ENCODE measurements at places on chromosomes 2 and 18. TPM values are rescaled to one million over a fixed set of nuclear protein-coding genes. Genes with fewer than 3 reads are reported as not detected.

TMEM163 gene
- total RNA-seq: 4.1 TPM

DNA sequence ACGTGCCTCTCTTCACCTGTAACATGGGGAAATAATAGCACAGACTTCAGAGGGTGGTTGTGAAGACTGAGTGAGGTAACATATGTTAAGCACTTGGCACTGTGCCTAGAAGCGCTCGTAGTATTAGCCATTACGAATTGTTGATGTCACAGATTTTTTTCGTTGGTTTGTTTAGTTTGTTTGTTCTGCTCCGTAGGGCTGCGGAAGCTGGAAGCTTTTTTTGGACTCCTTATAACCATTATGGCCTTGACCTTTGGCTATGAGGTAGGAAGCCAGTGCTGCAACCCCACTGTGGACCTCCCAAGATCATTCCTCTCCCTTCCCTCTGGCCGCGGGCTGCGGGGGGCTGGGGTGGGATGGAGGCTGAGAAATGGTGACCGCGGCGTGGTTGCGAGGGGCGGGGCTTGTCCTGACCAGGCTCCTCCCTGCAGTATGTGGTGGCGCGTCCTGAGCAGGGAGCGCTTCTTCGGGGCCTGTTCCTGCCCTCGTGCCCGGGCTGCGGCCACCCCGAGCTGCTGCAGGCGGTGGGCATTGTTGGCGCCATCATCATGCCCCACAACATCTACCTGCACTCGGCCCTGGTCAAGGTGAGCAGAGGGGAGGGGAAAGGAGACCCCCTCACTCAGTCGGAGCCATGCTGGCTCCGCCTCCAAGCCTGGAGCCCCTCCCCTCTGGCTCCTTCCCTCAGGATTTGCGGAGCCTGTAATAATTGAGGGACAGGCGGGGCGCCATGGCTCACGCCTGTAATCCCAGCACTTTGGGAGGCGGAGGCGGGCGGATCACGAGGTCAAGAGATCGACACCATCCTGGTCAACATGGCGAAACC is 5.5 kb downstream of the SLC11A1 start:
- no peak overlapping the region for H3K4me3 ChIP-seq
- no peaks in the 10 kb centered on the region for H3K27me3 ChIP-seq
- no peak overlapping the region for H3K27ac ChIP-seq
- peaks cover 6% of the 10 kb centered on the region for H3K4me1 ChIP-seq
- H3K36me3 ChIP-seq: no peaks in the 10 kb centered on the region

DNA sequence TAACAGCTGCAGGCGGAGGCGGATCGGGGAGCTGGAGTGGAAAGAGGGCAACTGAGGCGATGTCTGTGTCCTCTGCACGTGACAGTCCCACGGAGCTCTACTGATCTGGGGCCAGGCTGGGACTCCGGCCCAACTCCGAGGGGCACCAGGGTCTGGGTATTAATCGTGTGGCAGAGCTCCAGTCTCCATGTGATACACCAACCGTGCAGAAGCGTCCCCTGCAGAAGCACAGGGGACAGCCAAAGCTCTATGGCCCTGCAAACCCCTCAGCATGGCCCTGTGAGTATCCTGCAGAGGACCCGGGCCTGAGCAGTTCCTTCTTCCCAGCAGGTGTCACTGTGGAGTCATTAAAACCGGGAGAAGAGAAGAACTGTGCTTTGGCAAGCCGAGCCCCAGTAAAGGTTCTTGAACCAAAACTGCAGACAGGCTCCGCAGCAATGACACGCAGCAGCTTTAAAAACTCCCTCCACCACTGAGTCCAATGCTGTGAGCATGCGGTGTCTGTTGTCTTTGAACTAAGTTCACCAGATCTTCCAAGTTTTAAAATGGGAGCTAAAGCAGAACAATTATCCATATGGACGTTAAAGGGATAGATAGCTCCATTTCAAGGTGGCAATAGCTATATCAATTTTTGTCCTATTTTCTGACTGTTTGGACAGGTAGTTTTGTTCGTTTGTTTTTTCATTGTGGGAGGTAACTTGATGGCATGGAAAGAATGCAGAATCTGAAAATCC is 79.4 kb downstream of the TMEM182 start:
- no peaks in the 10 kb centered on the region for H3K36me3 ChIP-seq
- DNase-seq: peak; percentile 65

- H3K4me3 ChIP-seq: no peak overlapping the region
- H3K27me3 ChIP-seq: no peaks in the 10 kb centered on the region
- DNase-seq: no peak
- no peaks in the 10 kb centered on the region for H3K36me3 ChIP-seq
These were observed 447.2 kb upstream of the TNP1 start for GRCh38 chr2:217307023-217307422.

GRCh38 chr2:129748250-129748649 is 231.2 kb upstream of the RAB6C start:
- DNase-seq: no peak
- no peak overlapping the region for H3K27ac ChIP-seq
- no peaks in the 10 kb centered on the region for H3K36me3 ChIP-seq

SH3RF3 gene
- total RNA-seq: 1.1 TPM

ADCYAP1 gene
- not detected for total RNA-seq

DNA sequence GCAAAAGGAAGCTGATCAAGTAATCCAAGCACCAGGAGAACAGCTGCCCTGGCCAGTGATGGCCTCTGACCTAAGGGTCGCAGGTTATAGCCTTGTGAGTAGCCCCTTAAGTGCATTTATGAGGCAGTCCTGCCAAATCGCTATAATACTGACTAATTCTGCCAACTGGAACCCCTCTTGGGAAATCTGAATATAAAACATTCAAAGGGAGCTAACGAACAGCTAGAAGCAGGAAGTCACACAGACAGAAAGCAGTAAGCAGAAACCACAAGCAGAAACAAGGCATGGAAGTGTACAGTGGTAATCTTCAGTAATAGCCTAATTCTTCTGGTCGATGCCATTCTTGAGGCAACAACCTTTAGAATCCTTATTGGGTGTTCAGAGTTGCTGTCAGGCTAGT is 521.3 kb downstream of the METTL4 start:
- no peaks in the 10 kb centered on the region for H3K36me3 ChIP-seq
- no peak for DNase-seq
- no peaks in the 10 kb centered on the region for H3K4me1 ChIP-seq
- no peaks in the 10 kb centered on the region for H3K27me3 ChIP-seq
- no peak overlapping the region for H3K27ac ChIP-seq

IL1RL1 gene
- total RNA-seq: not detected

- no peaks in the 10 kb centered on the region for H3K4me1 ChIP-seq
- no peak for DNase-seq
- no peaks in the 10 kb centered on the region for H3K27me3 ChIP-seq
- H3K36me3 ChIP-seq: no peaks in the 10 kb centered on the region
- no peak overlapping the region for H3K4me3 ChIP-seq
- no peak overlapping the region for H3K27ac ChIP-seq
These were observed 42.5 kb upstream of the ATP6V1B1 start for GRCh38 chr2:70893186-70893585.

- H3K27ac ChIP-seq: no peak overlapping the region
- no peaks in the 10 kb centered on the region for H3K36me3 ChIP-seq
- H3K27me3 ChIP-seq: no peaks in the 10 kb centered on the region
- no peak for DNase-seq
These were observed 38.5 kb downstream of the EDAR start for GRCh38 chr2:108950369-108951135.

- H3K4me3 ChIP-seq: no peak overlapping the region
- no peaks in the 10 kb centered on the region for H3K27me3 ChIP-seq
- no peaks in the 10 kb centered on the region for H3K36me3 ChIP-seq
- no peak overlapping the region for H3K27ac ChIP-seq
These were observed 98.7 kb downstream of the UBR3 start for GRCh38 chr2:169925968-169926367.

GRCh38 chr2:133085646-133086045 is 415.6 kb upstream of the LYPD1 start:
- no peak overlapping the region for H3K4me3 ChIP-seq
- no peaks in the 10 kb centered on the region for H3K4me1 ChIP-seq
- no peaks in the 10 kb centered on the region for H3K36me3 ChIP-seq
- no peak overlapping the region for H3K27ac ChIP-seq
- no peak for DNase-seq
- H3K27me3 ChIP-seq: no peaks in the 10 kb centered on the region

AQP12B gene
- not detected for total RNA-seq

DNA sequence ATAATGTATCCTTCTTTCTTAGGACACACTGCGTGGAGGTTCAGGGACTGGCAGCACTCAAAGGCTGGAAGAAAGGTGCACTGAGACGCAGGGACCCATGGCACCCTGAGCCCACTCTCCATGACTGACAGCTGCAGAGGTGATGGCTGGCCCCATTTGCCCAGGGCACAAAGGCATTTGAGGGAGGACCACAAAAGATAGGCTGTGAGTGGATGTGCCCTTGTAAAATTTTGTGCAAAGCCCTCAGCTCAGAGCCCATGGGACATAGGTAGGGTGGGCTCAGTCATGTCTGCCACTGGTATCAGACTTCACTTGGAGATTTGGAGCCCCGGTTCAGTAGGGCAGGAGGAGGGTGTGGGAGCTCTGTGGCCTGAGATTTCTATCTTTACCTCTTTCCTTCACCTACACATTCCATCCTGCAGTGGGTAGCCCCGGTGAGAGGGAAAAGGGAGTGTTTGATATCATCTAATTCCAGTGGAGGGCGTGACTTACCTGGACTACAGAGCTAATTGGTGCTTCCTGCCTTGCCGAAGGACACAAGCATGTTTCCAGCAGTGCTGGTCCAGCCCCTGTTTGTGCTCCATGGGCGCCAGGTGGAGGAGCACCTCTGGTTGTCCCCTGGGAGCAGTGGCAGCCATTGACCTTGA is 312.2 kb downstream of the EN1 start:
- DNase-seq: no peak
- H3K4me3 ChIP-seq: no peak overlapping the region
- H3K4me1 ChIP-seq: no peaks in the 10 kb centered on the region
- no peaks in the 10 kb centered on the region for H3K36me3 ChIP-seq
- no peaks in the 10 kb centered on the region for H3K27me3 ChIP-seq
- H3K27ac ChIP-seq: no peak overlapping the region

FSHR gene
- 1.0 TPM for total RNA-seq

DNA sequence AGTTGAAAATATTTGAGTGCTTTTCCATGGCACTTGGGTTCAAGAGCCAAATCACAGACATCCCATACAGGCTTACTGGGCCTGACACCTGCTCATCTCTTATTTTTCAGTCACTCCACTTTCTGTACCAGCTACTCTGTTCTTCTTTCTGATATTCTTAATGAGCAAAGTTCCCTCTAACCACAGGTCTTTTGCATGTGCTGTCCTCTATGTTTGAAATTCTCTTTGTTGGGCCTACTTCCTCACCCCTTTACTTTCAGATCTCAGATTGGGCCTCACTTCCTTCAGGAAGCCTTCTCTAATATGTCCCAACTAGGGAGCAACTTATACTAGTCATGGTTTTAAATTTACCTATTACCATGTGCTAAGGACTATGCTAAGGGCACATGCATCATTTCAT is 81.8 kb upstream of the RBMS1 start:
- no peaks in the 10 kb centered on the region for H3K27me3 ChIP-seq
- H3K36me3 ChIP-seq: no peaks in the 10 kb centered on the region
- H3K27ac ChIP-seq: no peak overlapping the region
- no peak for DNase-seq
- no peaks in the 10 kb centered on the region for H3K4me1 ChIP-seq

MC4R gene
- not detected for total RNA-seq

DSC2 gene
- total RNA-seq: 22.7 TPM

GRCh38 chr18:74724186-74724585 is 126.5 kb downstream of the ZNF407 start:
- H3K36me3 ChIP-seq: no peaks in the 10 kb centered on the region
- H3K27ac ChIP-seq: no peak overlapping the region
- no peak overlapping the region for H3K4me3 ChIP-seq
- H3K4me1 ChIP-seq: no peaks in the 10 kb centered on the region
- DNase-seq: no peak
- H3K27me3 ChIP-seq: no peaks in the 10 kb centered on the region

GRCh38 chr2:55923091-55923981 is at the start of gene EFEMP1:
EFEMP1 (minus strand) TSS chr2:55923782; CDS start chr2:55922440, 1,342 bp downstream.
- H3K27me3 ChIP-seq: no peaks in the 10 kb centered on the region
- no peak within 1 kb of the TSS for H3K4me3 ChIP-seq
- no peaks in the 10 kb centered on the region for H3K36me3 ChIP-seq
- no peak within 1 kb of the TSS for H3K27ac ChIP-seq

L3MBTL4 gene
- 0.23 TPM for total RNA-seq

GNLY gene
- total RNA-seq: not detected

GRCh38 chr2:230160112-230160660 is 59.6 kb downstream of the SP110 start:
- no peak for DNase-seq
- H3K4me3 ChIP-seq: no peak overlapping the region
- H3K36me3 ChIP-seq: no peaks in the 10 kb centered on the region
- no peak overlapping the region for H3K27ac ChIP-seq
- no peaks in the 10 kb centered on the region for H3K4me1 ChIP-seq
- H3K27me3 ChIP-seq: no peaks in the 10 kb centered on the region

DNA sequence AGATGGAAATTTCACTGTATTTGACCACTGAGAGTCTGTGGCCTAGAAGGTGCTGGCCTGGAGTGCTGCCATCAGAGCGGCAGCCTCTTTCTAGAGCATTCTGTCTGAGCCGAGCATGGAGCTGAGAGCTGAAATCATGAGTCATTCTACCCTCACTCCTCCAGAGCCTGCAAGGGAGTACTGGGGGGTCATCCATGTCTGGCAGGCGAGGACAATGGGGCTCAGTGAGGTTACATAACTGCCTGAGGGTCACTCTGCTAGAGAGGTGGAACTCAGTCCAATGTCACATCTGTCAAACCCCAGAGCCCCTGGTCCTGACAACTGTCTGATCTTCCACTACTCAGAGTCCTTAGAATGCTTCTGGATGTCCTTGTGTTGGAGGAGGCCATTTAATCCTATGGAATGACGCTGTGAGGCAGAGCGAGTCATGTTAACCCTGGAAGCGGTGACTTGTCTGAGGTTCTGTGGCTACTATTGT is 65.3 kb downstream of the HAUS1 start:
- H3K27me3 ChIP-seq: no peaks in the 10 kb centered on the region
- H3K4me3 ChIP-seq: no peak overlapping the region
- H3K36me3 ChIP-seq: no peaks in the 10 kb centered on the region
- no peak for DNase-seq
- H3K27ac ChIP-seq: no peak overlapping the region
